ENCODE measurements at places on chromosomes 4 and X.

GRCh38 chr4:128477540-128477939 lies 189.9 kb upstream of the PGRMC2 start:
- no peak for DNase-seq

DNA sequence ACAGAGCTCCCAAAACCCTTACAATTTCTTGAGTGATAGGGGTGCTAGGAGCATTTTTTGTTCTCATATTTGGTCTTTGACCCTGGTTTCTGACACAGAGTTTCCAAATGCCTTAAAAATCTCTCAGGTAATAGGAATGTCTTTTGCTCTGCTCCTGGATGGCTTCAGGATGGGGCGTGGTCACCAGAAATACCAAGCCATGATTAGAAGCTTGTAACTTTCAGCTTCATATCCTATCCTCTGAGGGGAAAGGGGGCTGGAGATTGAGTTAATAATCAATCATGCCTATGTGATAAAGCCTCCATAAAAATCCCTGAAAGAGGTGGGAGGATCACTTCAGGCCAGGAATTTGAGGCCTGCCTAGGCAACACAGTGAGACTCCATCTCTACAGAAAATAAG lies 34.6 kb upstream of the IL9R start:
- DNase-seq = no peak

DNA sequence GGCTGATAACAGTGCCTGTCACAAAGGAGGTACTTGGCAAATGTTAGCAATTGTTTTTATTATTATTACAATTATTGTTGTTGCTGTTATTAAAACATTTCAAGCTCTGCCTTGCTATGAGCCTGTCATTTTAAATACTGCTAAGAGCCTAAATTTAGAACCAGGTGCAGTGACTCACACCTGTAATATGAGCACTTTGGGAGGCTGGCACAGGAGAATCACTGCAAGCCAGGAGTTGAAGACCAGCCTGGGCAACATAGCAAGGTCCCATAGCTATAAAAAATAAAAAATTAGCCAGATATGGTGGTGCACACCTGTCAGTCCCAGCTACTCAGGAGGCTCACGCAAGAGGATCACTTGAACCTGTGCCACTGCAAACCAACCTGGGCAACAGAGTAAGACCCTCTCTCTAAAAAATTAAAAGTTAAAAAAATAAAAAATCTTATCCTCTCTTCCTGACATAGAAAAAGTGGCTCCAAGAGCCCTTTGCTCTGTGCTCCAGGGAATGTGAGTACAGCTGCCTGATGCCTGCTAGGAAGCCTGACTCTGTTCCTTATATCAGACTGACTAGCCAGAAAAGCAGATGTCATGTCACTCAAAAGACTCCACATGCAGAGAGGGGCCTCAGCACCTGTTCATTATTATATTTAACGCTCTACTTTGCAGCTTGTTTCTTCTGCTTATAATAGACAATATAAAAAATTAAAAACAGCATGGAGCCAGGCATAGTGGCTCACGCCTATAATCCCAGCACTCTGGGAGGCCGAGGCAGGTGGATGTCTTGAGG lies 234.0 kb downstream of the OPHN1 start:
- DNase-seq = no peak

DNA sequence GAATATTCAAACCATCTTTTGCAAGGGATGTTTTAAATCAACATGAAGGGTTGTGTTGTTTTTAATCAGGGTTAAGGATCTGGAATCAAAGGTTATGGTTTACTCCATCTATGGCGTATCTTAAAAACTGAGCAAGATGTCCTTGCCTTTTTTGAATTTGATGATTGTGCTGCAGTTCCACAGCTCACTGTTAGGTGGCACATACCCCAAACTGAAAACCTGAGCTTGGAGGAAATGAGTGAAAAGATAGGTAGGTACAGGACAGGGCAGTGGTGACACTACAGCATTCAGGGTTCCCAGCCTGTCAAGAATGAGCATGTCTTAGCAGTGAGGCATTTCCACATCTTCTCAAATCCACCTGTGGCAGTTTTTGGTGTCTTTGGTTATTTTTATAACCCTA lies 13.1 kb upstream of the EOLA1 start:
- DNase-seq = no peak

DNA sequence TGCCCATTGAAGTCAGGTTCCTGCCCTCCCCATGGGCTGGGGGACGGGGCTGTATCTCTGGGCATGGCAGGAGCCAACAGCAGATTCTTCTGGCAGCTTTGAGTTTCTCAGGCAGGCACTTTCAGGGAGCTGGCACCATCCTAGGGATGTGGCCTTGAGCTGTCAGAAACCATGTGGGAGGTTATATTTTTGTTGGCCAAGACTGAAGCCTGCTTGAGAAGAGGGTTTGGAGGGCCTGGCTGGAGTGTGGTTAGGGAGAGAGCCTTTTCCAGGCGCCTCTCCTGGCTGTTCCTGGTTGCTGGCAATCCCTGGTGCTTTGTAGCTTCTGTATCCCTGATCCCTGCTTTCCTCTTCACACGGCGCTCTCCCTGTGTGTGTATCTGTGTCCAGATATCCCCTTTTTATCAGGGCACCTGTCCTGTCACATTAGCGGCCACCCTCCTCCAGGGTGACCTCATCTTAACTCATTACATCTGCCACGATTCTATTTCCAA lies 30.6 kb upstream of the SORCS2 start:
- DNase-seq = no peak

- no peak for DNase-seq
Observed at GRCh38 chrX:17944833-17945497, 83.9 kb upstream of the RAI2 start.

DNA sequence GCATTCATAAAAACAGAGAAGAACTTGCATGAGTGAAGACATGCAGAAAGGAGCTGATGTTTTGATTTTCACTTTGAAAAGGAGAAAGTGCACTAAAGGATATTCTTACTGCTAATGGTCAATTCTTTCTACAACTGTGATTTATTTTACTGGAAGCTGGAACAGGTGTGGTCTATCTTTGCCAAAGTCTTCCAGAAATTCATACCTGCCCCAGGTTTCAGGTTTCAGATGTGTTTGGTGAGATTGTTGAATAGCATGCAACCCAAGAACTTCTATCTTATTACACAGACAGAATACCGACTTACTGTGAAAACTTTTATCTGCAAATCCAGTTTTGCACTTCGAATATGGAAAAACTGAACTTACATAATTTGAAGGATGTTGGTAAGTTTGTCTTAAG lies 388.3 kb downstream of the PDGFC start:
- DNase-seq = no peak

DNA sequence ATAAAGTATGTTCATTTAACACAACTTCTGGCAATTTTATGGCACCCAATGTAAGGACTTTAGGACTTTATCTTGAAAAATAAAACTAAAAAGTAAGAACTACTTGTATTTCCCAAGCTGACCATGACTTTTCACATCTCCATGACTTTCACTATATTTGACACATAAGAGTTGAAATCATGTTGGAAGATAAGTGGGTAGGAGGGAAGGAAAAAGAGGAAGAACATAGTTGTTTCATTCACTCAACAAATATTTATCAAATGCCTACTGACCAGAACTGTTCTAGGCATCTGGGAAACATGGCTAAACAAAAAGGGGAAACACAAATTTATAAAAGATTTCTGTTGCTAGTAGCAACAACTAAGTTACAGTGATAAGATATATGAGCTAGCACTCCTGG lies 16.0 kb downstream of the SCLT1 start:
- no peak for DNase-seq

DNA sequence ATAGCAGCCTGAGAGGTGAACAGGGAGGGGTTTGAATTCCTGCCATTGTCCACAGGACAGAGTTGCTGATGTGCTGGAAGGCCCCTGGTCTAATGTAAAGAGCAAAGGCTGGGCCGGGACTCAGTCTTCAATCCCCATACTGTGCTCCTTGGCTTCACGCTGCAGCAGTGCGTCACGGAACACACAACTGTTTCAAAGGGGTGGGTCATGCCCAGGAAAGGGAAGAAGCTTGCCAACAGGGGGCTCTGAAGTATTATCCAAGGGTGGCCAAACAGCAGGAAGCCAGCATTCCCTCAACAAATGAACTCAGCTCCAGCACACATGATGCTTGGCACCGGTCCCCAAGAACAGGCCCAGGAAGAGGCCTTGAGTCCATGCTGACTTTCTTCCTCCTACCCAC lies 122.5 kb downstream of the NFKB1 start:
- no peak for DNase-seq

- no peak for DNase-seq
Observed at GRCh38 chr4:1786544-1787362, 6.3 kb upstream of the FGFR3 start.

DNA sequence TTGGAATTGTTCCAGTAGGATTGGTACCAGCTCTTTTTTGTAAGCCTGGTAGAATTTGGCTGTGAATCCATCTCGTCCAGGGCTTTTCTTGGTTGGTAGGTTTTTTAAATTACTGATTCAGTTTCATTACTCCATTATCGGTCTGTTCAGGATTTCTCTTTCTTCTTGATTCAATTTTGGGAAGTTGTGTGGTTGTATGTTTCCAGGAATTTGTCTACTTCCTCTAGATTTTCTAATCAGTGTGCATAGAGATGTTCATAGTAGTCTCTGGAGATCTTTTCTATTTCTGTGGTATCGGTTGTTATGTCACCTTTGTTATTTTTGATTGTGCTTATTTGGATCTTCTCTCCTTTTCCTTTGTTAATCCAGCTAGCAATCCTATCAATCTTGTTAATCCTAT lies 248.7 kb downstream of the ARHGAP10 start:
- no peak for DNase-seq

- DNase-seq = no peak
Observed at GRCh38 chrX:13367950-13368349, 48.1 kb upstream of the ATXN3L start.

- no peak for DNase-seq
Observed at GRCh38 chr4:152160225-152160800, 375.6 kb downstream of the FBXW7 start.

GRCh38 chr4:39931441-39931901 lies 46.2 kb downstream of the PDS5A start:
- DNase-seq = no peak

Data from thoracic aorta (tissue), 2 donors.